Activated CD4-positive, alpha-beta T cell treated with anti-CD3 and anti-CD28 coated beads, Interleukin-2, amount 10 ng/mL, durations not matched to agents 7 days and 5 days (primary cell): ENCODE measurements at places on chromosomes 4 and X. TPM values are rescaled to one million over a fixed set of nuclear protein-coding genes. Genes with fewer than 3 reads are reported as not detected.

Gene SLC35A2
- 14.0 TPM for total RNA-seq

Gene ZNF711
- 0.42 TPM for total RNA-seq

Gene PCDH7
- not detected for total RNA-seq

Gene SHROOM4
- total RNA-seq = not detected

Gene GNRHR
- not detected for total RNA-seq

Gene RAB41
- total RNA-seq = not detected

Gene HELT
- total RNA-seq = not detected

Gene CDS1
- 0.22 TPM for total RNA-seq

DNA sequence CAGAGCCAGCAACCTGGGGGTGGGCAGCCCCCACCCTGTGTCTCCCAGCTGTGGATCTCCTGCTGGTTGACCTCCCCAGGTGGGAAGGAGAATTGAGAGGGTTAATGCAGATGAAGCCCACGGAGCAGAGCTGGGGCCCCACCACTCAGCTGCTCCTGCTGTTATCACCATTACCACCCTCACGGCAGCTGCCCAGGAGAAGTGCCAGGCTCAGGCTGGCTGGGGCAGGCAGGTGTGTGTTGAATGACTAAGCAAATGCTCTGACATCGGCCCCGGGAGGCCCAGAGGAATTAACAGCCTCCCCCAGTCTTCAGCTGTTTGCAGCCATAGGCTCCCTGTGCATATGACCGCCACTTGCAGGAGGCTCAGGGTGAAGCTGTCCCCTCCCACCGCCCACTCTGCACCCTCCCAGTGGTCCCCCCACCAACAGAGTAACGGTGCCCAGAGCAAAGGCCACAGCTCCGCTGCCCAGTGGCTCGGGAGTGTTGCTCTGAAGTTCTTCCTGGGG, 133.8 kb downstream of the CPZ start:
- H3K36me3 ChIP-seq = no peaks in the 10 kb centered on the region
- no peaks in the 10 kb centered on the region for H3K27me3 ChIP-seq
- H3K27ac ChIP-seq = no peak overlapping the region
- no peak overlapping the region for H3K4me3 ChIP-seq

- H3K27ac ChIP-seq = no peak overlapping the region
- H3K4me1 ChIP-seq = no peaks in the 10 kb centered on the region
- H3K27me3 ChIP-seq = peaks cover under 1% of the 10 kb centered on the region
- H3K36me3 ChIP-seq = no peaks in the 10 kb centered on the region
Measured at GRCh38 chr4:73742490-73743160, 2.3 kb downstream of the CXCL8 start.

- H3K36me3 ChIP-seq = peaks cover 55% of the 10 kb centered on the region
- no peak for DNase-seq
- H3K27ac ChIP-seq = no peak overlapping the region
- H3K4me1 ChIP-seq = peaks cover 11% of the 10 kb centered on the region
Measured at GRCh38 chr4:73231518-73232487, 26.8 kb downstream of the ANKRD17 start.

DNA sequence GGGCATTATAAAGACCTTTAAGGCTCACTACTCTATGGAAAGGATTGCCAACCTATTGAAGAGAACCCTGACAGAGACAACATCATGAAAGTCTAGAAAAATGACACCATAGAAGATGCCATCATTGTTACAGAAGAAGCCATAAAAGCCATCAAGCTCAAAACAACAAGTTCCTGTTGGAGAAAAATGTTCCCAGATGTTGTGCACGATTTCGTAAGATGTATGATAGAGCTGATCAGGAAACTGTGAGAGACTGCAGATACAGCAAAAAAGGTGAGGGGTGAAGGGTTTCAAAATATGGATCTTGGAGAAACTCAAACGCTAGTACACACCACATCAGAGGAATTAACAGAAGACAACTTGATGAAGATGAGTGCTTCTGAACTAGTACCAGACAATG, 53.3 kb downstream of the WDFY3 start:
- H3K27me3 ChIP-seq = no peaks in the 10 kb centered on the region
- no peaks in the 10 kb centered on the region for H3K36me3 ChIP-seq
- no peaks in the 10 kb centered on the region for H3K4me1 ChIP-seq
- no peak for DNase-seq

DNA sequence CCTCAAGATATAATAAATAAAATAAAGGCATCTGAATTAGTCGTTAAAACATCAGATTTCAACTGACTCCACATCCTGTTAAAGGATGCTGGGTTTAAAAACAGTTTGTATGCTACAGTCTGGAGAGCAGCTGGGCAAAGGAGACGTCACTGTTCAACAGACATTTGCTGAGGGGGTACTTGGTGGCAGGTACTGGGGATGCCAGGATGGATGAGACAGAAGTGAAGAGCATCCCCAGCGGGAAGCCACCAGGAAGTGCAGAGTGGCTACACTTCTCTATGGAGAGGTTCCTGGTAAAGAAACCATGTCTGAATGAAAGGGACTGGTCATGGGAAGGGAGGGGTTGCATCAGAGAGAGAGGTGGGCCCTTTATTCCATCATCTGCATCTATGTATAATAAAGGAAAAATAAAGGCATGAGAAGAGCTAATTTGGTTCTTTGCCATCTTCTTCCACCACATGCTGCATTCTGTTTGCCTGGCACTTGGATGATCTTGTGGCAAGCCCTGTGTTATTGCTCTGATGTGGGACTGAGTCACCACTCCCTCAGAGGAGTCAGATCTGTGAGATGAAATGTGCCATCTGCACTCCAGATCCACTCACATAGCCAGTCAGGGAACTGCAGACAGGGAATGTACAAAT, 145.0 kb downstream of the SOWAHB start:
- no peaks in the 10 kb centered on the region for H3K36me3 ChIP-seq
- peaks cover 24% of the 10 kb centered on the region for H3K27me3 ChIP-seq
- H3K4me1 ChIP-seq = peaks cover 3% of the 10 kb centered on the region
- no peak overlapping the region for H3K4me3 ChIP-seq

DNA sequence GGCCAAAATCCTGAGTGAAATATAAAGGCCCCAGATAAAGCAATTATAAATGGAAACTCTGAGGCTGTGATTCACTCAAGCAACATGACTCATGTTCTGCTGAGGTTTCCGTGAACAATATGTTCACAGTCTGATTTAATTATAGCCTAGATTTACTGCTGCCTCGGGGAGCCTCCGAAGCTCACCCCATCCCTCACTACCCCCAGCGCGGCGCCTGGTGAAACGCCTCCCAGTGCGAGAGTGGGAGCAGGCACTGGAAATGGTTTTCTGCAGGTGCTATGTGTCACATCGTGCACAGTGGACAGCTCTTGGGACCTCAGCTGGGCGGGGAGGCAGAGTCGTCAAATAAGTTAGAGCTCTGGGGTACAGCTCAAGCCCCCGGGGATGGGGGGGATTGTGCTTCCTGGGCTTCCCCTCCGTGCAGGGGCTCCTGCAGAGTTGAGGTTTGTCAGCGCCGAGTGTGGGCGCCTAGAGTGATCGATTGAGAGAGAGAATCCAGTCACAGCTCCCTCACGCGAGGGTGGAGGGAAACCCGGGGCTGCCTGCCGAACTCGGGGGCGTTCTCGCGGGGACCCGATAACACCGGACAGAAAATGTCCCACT, 110.6 kb downstream of the PHKA2 start:
- H3K27me3 ChIP-seq = no peaks in the 10 kb centered on the region
- H3K4me3 ChIP-seq = no peak overlapping the region
- H3K27ac ChIP-seq = no peak overlapping the region
- H3K4me1 ChIP-seq = no peaks in the 10 kb centered on the region
- H3K36me3 ChIP-seq = no peaks in the 10 kb centered on the region

DNA sequence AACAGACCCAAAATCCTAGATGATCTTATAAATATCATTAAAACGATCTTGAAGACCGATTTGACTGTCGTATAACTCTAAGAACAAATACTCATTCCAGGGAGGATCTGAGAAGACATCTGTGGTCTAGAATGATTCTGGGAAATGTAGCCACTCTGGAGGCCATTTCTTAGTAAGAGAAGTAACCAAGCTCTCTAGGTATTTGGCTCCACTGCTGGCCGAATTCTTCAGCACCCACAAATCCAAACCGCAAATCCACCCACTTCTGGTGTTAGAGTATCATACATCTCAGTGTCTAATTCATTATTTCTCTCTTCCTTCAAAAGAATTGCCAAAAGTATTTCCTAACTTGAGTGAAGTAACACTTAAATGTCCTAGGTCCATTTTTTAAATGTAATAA, 23.9 kb downstream of the KLHL5 start:
- no peak for DNase-seq
- H3K36me3 ChIP-seq = peaks cover 32% of the 10 kb centered on the region
- H3K4me3 ChIP-seq = no peak overlapping the region

- no peak overlapping the region for H3K27ac ChIP-seq
- no peaks in the 10 kb centered on the region for H3K27me3 ChIP-seq
- H3K4me3 ChIP-seq = no peak overlapping the region
- no peaks in the 10 kb centered on the region for H3K36me3 ChIP-seq
- H3K4me1 ChIP-seq = no peaks in the 10 kb centered on the region
Measured at GRCh38 chr4:27790911-27791310, 930.3 kb downstream of the STIM2 start.

DNA sequence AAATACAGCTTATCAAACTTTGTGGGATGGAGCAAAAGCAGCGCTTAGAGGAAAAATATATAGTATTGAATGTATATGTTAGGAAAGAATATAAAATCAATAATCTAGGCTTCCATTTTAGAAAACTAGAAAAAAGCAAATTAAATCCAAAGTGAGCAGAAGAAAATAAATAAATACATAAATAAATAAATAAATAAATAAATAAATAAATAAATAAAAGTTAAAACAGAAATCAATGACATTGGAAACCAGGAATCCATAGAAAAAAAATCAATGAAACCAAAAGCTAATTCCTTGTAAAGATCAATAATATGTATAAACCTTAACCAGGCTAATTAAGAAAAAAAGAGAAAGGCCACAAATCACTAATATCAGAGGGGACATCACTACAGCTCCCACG, 141.8 kb upstream of the C1QTNF7 start:
- H3K4me3 ChIP-seq = no peak overlapping the region
- H3K36me3 ChIP-seq = no peaks in the 10 kb centered on the region
- H3K4me1 ChIP-seq = no peaks in the 10 kb centered on the region
- DNase-seq = no peak
- no peak overlapping the region for H3K27ac ChIP-seq

DNA sequence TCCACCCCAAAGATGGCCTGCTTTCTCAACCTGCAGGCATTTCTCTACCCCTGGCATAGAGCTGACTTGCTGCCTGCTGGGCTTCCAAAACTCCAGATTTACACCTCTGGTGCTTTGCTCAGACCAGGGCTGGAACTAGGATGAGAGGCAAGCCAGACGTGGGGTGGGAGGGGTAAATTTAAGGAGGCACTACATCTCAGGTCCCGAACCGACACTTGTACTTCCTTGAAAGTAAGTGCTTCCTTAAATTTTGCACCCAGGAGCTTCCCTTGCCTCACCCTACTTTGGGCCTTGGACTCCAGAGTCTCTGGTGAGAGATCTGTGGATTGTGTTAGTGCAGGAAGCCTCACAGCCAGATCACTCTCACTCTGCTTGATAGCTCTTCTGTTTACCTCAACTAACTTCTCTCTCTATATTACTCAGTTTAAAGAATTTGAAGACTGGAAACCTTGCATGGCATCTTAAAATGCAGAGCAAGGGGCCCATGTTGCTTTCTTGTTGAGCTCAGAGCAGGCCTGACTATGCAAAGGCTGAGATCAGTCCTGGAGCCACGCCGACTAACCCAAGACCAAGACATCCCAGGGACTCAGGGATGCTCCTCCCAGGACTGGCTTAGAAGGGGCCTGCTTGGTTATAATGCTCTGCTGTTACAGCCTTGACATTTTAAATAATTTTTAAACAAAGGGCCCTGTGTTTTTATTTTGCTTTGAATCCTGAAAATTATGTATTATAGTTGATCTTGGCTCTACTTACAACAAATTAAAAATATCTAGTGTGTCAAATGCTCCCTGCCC, 145.0 kb upstream of the LEF1 start:
- no peak overlapping the region for H3K27ac ChIP-seq
- no peak for DNase-seq
- H3K27me3 ChIP-seq = peaks cover 19% of the 10 kb centered on the region
- H3K4me3 ChIP-seq = no peak overlapping the region

GRCh38 chr4:150161109-150161508, 82.9 kb downstream of the DCLK2 start:
- no peak overlapping the region for H3K27ac ChIP-seq
- H3K4me1 ChIP-seq = no peaks in the 10 kb centered on the region
- no peaks in the 10 kb centered on the region for H3K27me3 ChIP-seq

DNA sequence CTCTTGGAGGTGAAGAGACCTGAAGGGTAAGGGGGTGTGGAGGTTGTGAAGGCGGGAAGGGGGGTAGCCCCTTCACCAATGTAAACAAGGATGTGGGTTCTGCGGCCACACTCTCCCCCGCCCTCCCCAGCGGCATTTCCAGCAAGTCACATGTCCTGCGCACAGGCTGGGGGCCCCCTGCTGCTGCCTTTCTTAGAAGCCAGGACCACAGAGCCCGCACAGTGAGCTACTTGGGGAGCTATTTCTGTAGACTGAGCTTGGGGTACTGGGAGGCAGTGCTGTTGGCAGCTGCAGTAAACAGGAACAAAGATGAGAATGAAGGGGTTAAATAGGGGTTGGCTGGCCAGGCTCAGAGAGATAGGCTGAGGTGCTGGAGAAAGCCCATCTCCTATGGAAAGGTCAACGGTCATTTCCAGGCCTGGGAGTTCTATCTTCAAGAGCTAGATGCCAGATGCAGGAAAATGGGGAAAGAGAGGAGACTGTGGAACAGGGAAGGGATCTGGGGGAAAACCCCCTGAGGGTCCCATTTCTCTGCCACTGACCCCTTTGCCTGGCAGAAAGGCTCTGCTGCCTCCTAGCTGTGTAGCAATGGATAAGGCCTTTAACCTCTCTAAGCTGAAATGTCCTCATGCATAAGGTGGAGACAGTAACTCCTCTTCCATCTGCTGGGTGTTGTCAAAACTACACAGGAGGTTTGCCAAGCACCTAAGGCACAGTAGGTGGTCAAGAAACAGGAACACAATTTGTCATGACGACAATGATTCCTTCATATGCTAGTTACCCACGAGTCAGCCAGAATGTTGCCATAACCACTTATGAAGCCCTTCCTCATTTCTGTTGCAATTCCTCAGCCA, 18.5 kb upstream of the PIM2 start:
- H3K4me3 ChIP-seq = peak overlapping the region; percentile 77
- H3K36me3 ChIP-seq = peaks cover 62% of the 10 kb centered on the region
- H3K4me1 ChIP-seq = peaks cover 81% of the 10 kb centered on the region
- no peaks in the 10 kb centered on the region for H3K27me3 ChIP-seq

- no peak overlapping the region for H3K27ac ChIP-seq
- DNase-seq = no peak
- no peaks in the 10 kb centered on the region for H3K4me1 ChIP-seq
Measured at GRCh38 chr4:174581901-174582300, 59.6 kb upstream of the HPGD start.

DNA sequence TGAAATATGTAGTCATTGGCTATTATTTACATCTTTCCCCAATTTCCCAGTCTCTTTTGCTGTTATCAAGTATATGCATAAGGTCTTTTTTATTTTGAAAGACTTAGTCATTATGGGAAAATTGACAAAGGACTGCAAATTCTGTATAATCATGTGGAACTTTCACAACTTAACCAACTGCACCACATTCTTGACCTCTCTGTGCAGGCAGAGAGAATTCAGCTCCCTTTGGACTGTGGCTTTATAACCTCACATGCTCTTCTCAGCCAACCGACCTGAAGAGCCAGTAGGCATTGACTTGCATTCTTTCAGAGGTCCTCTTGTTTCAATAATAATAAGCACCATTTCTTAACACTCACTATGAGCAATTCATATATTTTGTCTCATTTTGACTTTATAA, 66.9 kb downstream of the ANXA3 start:
- no peaks in the 10 kb centered on the region for H3K36me3 ChIP-seq
- no peak overlapping the region for H3K4me3 ChIP-seq
- peaks cover 27% of the 10 kb centered on the region for H3K4me1 ChIP-seq
- no peaks in the 10 kb centered on the region for H3K27me3 ChIP-seq
- no peak for DNase-seq
- no peak overlapping the region for H3K27ac ChIP-seq

GRCh38 chr4:6563935-6564645, 10.9 kb upstream of the MAN2B2 start:
- peaks cover 55% of the 10 kb centered on the region for H3K27me3 ChIP-seq
- H3K27ac ChIP-seq = no peak overlapping the region
- H3K36me3 ChIP-seq = no peaks in the 10 kb centered on the region
- peaks cover 16% of the 10 kb centered on the region for H3K4me1 ChIP-seq
- no peak overlapping the region for H3K4me3 ChIP-seq
